ENCODE measurements at places on chromosomes 12 and 14.

GRCh38 chr14:59268011-59268410 is 79.5 kb downstream of the DAAM1 start:
- no peak for DNase-seq

DNA sequence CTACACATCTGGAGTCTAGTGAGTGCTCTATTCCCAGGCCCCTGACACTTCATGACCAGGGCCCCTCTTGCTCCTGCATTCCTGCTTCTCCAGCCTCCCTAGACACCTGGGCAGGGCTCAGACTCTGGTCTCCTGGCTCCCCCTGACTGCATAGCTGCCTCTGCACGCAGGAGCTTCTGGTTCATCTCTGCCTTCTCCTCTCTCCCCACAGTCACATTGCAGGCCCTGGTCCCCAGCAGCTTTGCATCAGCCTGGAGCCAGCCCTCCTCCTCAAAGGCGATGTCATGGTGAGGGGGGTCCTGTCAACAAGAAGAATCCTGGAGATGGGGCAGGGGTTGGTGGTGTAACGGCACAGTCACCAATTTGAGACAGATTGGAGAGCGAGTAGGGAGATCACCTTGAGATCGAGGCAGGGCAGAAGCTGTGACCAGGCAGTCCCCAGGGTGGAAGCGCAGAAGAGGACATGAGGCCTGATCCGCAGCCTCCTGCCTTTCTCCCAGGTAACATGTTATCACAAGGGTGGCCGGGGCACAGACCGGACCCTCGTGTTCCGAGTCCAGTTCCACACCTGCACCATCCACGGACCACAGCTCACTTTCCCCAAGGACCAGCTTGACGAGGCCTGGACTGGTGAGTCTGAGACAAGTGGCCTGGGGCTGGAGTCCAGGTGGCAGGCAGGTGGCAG is 8.1 kb downstream of the TNS2 start:
- peak; percentile 52 for DNase-seq

DNA sequence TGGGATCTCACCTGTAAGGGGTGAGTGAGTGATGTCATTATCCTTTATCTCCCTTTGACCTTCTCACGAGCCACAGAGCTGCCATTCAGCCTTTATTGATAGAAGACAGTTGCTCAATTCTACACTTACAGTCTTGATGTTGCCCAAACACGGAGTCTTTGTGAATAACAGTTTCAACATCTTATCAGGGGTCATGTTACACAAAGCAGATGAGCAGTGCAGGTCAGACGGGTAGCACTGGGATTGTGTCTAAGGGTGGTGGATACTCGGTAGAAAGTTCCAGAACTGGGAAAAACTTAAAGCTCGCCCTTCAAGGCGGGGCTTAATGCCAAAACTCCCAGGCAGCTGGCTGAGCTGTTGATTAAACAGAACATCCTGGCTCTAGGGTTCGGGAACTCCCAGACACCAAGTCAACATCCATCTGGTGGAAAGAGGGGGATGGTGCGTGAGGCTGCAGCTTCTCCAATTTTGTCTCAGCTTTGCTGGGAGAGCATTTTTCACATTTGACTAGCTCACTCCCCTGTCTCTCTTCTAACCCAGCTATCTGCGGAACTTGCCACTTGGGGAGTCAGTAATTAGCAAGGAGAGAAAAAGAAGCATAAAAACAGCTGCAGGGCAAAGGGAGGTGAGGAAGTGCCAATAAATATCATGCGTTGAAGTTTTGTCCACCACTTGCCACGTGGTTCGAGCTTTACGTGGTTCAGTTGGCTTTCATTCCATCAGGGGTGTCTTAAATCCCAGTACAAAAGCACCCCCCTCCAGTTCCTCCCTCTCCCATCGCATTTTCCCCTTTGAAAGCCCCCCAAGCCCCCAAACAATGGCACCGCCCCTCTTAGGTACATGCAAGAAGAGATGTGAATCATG is 31.0 kb downstream of the FOXN4 start:
- no peak for DNase-seq

DNA sequence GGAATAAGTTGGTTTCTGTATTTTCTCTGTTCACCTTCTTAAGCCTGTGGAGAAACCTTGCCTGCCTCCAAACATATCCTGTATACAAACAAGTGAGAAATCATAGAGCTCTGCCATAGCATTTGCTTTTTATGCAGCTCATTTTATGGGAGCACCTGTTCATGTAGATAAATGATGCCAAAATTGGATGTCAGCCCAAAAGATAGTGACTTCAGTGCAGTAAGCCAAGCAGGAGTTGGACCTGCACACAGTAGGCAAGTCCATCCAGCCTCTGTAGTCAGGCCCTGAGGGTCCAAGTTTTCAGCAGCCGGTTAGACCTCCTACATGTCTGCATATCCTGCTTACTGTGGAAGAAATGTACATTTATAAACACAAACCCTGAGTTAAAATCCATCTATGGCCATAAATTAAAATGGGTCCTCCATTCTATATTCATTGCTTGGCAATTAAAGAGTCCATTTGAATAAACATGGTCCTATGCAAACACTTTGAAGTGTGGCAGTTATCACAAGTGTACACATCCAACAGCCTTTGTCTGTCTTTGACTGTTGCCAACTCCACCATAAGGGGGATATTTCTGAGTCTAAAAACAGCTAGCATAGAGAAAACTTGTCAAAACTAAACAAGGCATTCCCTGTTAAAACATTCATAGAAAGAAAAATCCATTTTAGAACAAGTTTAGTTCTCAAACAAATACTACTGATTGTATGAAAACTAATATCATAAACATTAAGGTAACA is 847.8 kb downstream of the RPS29 start:
- DNase-seq = no peak

DNA sequence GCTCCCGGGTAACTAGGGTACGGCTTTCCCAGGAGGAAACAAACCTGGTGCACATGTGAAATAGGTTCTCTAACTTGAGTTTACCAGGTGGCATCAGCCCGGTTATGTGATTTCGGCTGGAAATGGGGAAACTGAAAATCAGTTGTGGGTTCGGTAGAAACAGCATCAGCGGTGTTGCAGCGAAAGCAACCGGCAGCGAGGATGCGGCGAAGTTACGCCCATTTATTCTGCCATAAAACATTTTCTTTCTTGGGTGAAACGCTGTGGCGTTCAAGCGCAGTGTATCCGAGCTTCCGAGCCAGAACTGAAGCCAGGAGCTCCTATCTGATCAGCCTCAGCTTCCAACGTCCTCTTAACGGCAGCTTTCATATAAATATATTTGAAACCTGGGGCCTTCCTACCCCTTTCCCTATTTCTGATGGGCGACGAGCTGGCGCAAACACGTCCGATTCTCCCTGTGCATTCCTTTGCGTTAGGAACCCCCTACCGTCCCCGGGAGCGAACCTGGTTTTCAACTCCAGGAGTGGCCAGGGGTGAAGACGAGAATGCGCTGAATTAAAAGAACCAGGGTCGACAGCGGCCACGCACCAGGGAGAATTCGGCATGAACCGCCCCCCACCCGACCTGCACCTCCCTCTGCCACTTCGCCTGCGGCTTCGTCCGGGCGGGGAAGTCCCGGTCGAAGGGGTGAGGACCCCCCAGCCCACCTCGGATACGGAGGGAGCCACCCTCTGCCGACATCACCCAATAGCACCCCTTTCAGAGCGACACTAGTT is 1.6 kb downstream of the DPF3 start:
- no peak for DNase-seq

GRCh38 chr14:100538351-100539002 is 48.7 kb downstream of the BEGAIN start:
- peak; percentile 38 for DNase-seq

DNA sequence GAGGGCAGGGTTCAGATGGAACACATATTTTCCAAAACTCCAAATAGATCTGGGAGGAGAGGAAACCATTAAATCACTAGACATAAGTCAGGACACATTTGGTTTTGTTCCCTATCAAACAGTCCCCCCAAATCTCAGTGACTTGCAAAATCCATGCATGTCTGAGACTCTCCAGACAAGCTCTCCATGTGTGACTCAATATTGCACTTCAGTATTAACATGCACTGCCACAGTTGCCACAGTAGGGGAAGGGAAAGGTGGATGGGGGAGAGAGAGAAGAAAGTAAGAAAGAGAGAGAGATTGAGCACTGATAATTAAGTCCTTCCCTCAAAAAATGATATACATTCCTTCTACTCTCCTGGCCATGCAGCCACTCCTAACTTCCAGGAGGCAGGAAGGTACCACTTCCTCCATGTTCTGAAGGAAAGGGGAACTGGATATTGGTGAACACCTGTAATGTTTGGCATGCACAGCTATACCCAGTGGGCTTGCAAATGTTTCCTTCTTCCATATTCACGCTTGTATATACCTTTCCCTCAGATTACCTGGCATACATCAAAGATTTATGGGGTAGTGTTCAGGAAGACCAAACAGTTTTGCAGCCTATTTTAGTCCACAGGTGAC is 310.0 kb downstream of the ZFP36L1 start:
- DNase-seq = no peak

- no peak for DNase-seq
Measured at GRCh38 chr14:24849471-24849870, 200.5 kb downstream of the STXBP6 start.

GRCh38 chr12:121711361-121712189 is 977 bp upstream of the TMEM120B start:
- no peak for DNase-seq

GRCh38 chr14:103356024-103356682 is 22.1 kb downstream of the EIF5 start:
- DNase-seq = no peak
